ENCODE measurements at places on chromosomes 5 and 9. TPM values are rescaled to one million over a fixed set of nuclear protein-coding genes. Genes with fewer than 3 reads are reported as not detected.

Gene TNIP1
- total RNA-seq = 144 TPM

Gene TEK
- not detected for total RNA-seq

Gene RNF14
- 31.4 TPM for total RNA-seq

Gene CDH6
- not detected for total RNA-seq

Gene IGFBPL1
- total RNA-seq = not detected
